ENCODE measurements at places on chromosomes 1 and 21. TPM values are rescaled to one million over a fixed set of nuclear protein-coding genes. Genes with fewer than 3 reads are reported as not detected.

TSACC gene
- total RNA-seq: 0.53 TPM

GIPC2 gene
- total RNA-seq: 0.24 TPM

- DNase-seq: no peak
- peak overlapping the region; percentile 93 for H3K27ac ChIP-seq
- no peaks in the 10 kb centered on the region for H3K27me3 ChIP-seq
- H3K4me1 ChIP-seq: peaks cover 23% of the 10 kb centered on the region
Measured at GRCh38 chr1:155134880-155135414, 705 bp upstream of the SLC50A1 start.

GRCh38 chr1:48671578-48671977 lies 105.1 kb downstream of the BEND5 start:
- H3K4me3 ChIP-seq: no peak overlapping the region
- no peak for DNase-seq
- H3K4me1 ChIP-seq: no peaks in the 10 kb centered on the region

DNA sequence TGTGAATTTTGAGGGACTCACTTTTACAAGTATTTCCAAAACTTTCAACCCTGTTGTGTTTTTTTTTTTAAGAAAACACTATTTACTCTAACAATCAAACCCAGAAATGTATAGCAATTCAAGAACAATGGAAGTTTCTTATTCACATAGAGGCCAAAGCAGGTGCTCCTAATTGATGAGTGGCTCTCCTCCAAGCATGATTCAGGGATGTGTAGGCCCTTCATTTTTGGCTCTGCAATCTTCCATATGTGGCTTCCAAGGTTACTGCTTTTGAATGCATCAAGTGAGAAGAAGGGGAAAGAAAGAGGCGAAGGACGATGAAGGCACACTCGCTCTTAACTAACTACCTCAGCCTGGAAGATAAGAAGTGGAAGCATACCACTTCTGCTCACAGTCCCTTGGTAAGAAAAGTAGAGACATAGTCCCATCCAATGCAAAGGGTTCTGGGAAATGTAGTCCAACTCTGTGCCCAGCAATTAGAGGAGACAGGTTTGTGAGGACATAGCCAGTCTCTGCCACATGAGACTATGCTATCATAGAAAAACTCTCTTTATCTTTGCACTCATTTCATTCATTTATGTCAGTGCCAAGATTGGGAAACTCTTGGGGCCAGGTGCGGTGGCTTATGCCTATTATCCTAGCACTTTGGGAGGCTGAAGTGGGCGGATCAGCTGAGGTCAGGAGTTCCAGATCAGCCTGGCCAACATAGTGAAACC lies 46.0 kb downstream of the OPTC start:
- H3K27me3 ChIP-seq: no peaks in the 10 kb centered on the region
- DNase-seq: no peak
- H3K27ac ChIP-seq: no peak overlapping the region
- no peaks in the 10 kb centered on the region for H3K4me1 ChIP-seq
- H3K36me3 ChIP-seq: no peaks in the 10 kb centered on the region

All from CD8-positive, alpha-beta memory T cell (primary cell).